ENCODE measurements at places on chromosomes 7 and 10.

DNA sequence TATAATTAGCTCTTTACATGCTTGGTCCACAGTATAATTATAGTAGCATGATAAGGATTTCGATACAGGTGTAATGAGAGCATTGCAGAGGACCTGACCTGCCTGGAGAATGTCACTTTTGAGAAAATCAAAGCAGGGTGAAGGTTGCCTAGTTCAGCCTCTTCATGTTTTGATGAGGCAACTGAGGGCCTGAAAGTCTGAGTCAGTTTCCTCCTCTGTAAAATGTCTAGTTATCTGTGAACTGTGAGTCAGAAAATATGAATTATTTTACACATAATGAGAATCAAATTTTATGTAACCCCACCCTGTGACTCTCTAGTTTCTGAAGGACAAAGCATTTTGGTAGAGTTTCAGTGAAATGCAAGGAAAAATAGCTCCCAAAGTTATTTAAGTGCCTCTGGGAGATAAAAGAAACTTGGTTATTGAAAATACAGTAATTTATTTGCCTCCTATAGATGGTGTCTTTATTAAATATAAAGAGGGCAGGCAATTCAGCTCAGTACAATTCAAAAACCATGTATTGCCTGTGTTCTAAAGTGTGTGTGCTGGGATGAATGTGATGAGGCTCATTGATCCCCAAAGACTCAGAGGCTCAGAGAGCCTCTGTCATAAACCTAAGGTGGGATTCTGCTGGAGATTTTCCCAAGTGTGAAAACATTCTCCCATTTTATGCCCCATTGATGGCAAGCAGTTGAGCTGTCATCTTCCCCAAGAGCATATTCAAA is 37.3 kb upstream of the SAMD9L start:
- DNase-seq: no peak

DNA sequence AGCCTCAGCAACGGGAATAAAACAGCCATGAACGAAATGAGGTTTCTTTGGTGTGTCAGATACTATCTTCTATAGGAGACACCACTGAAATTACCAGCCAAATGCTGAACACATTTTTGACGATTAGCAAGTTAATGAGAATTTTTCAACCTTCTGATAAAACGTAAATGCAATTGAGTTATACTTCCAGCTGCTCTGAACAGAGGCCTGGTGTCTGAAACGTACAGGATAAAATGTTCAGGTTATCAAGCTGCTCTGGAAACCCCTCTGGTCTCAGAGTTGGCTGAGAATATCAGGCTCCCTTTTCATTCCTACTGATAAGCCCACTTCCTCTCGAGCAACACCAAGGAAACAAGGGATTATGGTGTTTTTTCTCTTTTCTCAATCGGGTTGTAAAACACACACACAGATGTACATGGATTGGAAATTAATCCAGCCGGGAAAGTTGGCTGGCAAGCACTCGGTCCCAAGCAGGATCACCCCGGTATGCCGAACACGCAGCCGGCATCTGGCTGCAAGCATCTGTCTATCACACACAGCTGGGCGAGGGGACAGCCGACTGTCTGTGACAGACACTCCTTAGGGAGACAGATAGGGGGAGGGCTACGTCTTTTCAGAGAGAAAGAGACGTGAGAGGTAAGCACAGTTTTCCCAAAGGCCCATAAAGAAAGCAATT is 171.8 kb downstream of the PRKAG2 start:
- DNase-seq: no peak

DNA sequence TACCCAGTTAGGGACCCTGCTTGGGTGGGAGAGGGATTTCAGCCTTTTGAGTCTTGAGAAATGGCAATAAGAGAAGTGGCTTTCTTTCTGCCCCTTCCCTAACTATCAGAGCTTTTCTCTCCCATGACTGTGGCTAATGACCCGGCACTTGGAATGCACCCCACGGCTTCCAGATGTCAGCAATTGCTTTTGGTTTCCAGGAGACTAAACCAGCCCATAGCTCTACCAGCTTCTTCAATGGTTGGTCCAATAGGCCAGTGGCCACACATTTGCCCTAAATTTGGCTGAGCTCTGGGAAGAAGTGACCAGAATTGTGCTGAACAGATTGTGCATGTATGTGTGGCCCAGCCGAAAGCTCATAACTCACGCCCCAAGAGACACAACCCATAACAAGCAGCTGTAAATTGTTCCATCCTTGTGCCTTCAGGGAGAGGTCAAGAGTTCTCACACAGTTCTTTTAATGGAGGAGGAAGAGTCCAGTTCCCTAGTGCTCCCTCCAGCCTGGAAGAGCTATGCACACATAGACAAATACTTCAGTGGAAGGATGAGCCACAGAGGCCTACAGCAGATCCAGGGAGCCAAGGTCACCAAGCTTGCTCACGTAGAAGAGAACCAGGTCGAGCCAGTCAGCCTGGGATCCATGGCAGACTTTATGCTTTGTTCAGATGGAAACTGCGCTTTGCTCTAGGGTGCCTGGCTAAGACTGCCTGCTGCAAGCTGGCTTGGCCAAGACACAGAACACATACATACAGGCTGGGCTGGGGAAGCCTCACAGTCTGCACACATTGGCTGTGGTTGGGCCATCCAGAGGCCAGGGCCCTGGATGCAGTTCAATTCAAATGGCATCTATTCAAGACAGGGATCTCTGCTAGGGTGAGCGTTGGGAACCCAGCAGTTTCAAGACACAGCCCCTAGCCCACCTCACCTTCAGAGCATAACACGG is 131.8 kb upstream of the HABP2 start:
- DNase-seq: no peak

GRCh38 chr10:119029613-119030420 is at the start of gene NANOS1:
NANOS1 (plus strand) TSS chr10:119029714; CDS start chr10:119029802, 88 bp downstream.
- peak; percentile 60 for DNase-seq

GRCh38 chr10:4351723-4352413 is 474.1 kb upstream of the AKR1E2 start:
- no peak for DNase-seq

DNA sequence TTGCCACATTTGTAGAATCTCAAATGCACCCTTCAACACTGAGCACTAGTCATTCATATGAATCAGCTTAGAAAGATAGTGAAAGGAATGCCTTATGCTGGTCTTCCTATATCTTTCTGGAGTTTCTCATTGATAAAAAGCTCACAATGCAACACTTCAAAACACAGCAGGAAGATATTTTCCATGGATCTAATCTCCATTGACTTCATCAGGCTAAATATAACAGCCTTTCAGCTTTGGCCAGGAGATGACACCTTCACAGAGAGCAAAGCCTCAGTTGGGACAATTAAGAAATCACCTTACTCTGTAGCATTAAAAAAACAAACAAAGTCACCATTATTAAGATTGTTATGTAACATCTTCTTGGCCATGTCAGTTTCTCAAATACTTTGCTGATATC is 6.7 kb downstream of the NRP1 start:
- DNase-seq: peak; percentile 42

DNA sequence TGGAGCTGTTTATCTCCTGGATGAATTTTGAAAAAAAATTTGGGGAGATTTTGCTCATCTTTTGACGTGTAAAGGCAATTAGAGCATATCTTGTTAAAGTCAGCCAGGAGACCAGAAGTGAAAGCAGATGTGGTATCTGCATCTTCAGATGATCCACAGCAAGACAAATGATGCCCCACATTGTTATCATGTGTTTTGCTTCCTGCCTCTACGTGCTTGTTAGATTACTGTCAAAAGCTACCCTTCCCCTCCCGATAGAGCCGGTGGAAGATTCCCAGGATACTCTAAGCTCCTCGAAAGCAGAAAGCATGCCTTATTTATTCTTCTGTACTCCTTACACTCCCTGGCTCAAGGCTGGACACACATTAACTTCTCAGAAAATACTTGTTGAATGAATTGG is 12.9 kb downstream of the COL17A1 start:
- DNase-seq: no peak

GRCh38 chr10:108771106-108771505 is 1152.2 kb downstream of the XPNPEP1 start:
- DNase-seq: no peak

GRCh38 chr7:24779283-24779655 is 22.0 kb upstream of the GSDME start:
- no peak for DNase-seq

DNA sequence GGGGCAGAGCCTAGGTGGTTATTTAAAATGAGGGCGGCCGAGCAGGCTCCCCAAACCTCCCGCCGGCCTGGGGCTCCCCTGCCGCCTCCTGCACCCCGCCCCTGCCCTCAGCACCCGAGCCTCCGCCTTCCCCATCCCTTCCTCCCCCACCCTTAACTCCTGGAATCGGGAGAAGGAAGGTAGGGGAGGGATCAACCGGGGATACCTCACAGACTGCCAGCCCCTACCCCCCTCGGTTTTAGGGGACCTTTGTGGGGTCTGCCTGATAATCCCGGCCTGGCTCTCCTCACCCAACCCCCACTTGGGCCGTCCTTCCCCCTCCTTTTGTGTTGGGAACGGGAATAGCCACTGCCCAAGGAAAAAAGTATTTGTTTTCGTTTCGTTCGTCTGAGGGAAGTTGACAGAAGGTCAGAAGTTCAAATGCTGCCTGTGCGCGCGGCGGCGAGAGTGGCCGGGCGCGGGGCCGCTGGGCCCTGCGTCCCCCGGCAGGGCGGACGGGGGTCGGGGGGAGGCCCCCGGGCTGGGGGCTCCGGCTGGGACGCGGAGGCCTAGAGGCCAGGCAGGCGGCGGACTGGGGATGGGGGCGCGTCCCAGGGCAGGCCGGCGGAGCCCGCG is 2.8 kb downstream of the SHH start:
- DNase-seq: no peak

- DNase-seq: no peak
These were observed 12.8 kb upstream of the LBX1 start for GRCh38 chr10:101241840-101242707.

DNA sequence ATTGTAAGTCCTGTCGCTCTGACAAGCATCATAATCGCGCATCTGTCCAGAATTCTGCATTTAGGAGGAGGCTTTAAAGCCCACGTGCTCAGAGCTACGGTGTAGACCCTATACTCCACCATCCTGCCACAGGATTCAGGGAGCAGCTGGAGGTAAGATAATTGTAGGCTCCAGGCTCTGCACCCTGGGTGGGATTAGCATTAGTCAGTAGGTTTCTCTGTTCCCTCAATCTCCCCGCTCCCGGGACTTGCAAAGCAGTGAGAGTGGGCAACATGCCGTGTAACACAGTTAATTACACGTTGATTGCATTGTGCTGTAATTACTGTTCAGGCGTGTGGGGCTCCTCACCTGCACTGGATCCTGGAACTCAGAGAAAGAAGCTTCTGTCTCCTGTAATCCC is 89.3 kb upstream of the CUX1 start:
- DNase-seq: no peak

DNA sequence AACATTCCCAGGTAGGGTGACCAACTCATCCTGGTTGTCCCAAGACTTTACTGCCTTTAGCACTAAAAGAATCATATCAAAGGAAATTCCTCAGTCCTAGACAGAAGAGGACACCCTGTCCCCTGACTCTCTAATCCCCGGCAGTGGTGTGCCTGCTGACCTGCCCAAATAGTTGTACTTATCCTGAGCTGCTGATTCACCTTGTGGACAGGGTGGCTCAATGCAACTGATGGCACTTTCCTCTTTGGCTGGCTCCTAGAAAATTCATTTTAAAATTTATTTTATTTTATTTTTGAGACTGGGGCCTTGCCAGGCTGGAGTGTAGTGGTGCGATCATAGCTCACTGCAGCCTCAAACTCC is 111.7 kb downstream of the JCAD start:
- DNase-seq: no peak

DNA sequence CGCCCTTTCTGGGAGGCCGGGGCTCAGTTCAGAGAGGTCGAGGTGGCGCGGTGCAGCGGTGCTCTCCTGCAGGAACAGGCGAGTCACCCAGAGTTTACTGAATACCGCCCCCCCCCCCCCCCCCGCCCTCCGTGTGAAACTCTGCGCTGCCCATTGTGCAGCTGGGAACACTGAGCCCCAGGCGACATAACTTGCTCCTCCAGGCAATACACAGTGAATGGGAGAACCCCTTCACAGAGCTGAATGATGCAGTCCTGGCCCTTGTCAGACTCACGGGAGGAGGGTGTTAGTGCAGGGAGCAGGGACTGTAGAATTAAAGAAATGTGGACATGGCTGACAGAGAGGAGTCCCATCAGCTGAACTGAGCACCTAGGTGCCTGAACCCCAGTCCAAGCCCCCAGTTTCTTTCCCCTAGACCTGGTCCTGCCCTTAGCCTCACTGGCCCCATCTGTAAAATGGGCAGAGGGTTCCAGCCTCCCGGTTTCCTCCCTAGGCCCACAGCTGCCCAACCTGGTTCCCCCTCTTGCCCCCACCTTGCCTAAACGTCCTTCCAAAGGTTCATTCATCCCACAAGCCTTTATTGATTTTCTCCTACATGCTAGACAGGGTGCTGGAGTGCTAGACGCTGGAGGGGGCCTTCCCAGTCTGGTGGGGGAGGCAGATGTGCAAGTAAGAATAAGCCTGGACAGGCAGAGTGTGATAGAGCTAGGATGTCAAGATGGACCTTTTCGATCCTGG is 869 bp upstream of the LOXL4 start:
- no peak for DNase-seq

GRCh38 chr10:52895059-52895458 is 122.5 kb upstream of the MBL2 start:
- DNase-seq: no peak

GRCh38 chr10:73810735-73811465 is 498 bp downstream of the NDST2 start:
- DNase-seq: peak; percentile 43

- DNase-seq: no peak
These were observed 207.8 kb downstream of the DIP2C start for GRCh38 chr10:481628-482027.

GRCh38 chr10:26374426-26374825 is 63.7 kb upstream of the APBB1IP start:
- peak; percentile 14 for DNase-seq

- peak; percentile 9 for DNase-seq
These were observed 205.2 kb upstream of the PDE1C start for GRCh38 chr7:32275216-32276009.

- DNase-seq: no peak
These were observed 298.0 kb upstream of the IMMP2L start for GRCh38 chr7:111860248-111860647.

GRCh38 chr10:105342606-105343005 is 701.5 kb downstream of the SORCS3 start:
- no peak for DNase-seq

- no peak for DNase-seq
These were observed 37.6 kb downstream of the DAGLB start for GRCh38 chr7:6409944-6410693.

GRCh38 chr10:89861584-89862301 is 160.4 kb downstream of the KIF20B start:
- DNase-seq: no peak

DNA sequence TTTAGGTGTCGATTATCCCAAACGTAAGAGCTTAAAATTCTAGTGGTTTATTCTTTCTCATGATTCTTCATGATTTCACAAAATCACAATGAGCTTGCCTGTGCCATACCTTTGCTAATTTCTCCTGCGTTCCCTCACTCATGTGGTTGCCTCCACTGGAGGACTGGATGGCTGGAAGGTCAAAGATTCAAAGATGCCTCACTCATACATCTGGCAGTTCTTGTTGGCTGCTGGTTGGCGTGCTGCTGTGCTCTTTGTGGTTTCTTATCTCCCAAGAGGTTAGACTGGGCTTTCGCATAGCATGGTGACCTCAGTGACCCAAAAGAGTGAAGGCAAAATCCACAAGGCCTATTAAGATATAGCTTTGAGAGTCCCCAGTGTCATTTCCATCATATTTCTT is 877.6 kb upstream of the AUTS2 start:
- DNase-seq: no peak
